ENCODE measurements at places on chromosomes 16 and 17. TPM values are rescaled to one million over a fixed set of nuclear protein-coding genes. Genes with fewer than 3 reads are reported as not detected.
A peak's percentile ranks its signal among the peaks of the same experiment; 100 is the strongest.

- H3K36me3 ChIP-seq = peaks cover 3% of the 10 kb centered on the region
- peaks cover 20% of the 10 kb centered on the region for H3K4me1 ChIP-seq
- no peak for DNase-seq
- H3K4me3 ChIP-seq = no peak overlapping the region
Measured at GRCh38 chr16:68247932-68248331, 2.8 kb downstream of the PLA2G15 start.

The CNOT1 gene
- 213 TPM for total RNA-seq

DNA sequence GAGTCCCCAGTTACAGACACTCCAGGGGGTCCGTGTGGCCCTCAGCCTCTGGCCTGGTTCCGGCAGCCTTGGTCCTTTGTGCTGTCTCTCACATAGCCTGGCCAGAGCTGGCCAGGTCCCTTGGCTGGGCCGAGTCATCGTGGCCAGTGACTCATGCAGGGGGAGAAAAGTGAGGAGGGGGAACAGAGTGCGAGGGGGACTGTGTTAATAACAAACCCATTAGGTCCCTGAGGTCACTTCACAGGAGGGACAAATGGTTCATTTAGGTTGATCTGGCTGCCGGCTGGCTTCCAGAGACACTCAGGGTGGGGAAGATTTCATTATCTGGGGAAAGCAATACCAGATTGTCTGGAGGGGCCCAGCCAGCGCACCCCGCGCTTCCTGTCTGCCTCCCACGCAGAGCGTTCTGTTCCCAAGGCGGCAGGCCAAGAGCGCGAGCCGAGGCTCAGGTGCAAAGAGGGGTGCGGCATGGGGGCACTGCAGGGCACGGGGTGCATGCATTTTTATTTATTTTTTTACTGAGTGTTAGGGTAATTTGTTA is 223.1 kb downstream of the SEC14L1 start:
- H3K4me3 ChIP-seq = peak overlapping the region; percentile 71
- no peaks in the 10 kb centered on the region for H3K36me3 ChIP-seq
- H3K4me1 ChIP-seq = peaks cover 31% of the 10 kb centered on the region
- DNase-seq = no peak

DNA sequence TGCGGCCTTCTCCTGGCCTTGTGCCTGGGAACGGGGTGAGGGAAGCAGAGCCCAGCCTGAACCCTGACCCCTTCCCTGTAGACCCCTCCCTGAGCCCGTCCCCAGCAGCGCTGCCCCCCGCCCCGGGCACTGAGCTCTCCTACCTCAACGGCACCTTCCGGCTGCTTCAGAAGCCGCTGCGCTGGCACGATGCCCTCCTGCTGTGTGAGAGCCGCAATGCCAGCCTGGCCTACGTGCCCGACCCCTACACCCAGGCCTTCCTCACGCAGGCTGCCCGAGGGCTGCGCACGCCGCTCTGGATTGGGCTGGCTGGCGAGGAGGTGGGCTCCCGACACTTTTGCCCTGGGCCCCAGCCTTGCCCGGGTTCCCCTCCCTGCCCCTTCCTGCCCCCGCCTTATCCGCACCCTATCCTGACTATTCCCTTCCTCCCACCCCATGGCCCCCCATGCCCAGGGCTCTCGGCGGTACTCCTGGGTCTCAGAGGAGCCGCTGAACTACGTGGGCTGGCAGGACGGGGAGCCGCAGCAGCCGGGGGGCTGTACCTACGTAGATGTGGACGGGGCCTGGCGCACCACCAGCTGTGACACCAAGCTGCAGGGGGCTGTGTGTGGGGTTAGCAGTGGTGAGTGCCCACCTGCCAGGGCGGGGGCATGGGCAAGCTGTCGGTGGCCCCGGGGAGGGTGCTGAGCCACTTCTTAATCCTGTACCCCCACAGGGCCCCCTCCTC is 62.1 kb downstream of the MRC2 start:
- DNase-seq = no peak
- H3K27ac ChIP-seq = no peak overlapping the region
- H3K4me3 ChIP-seq = no peak overlapping the region
- H3K27me3 ChIP-seq = peaks cover 7% of the 10 kb centered on the region
- H3K4me1 ChIP-seq = peaks cover 3% of the 10 kb centered on the region

GRCh38 chr17:56629531-56630075 is 36.1 kb downstream of the NOG start:
- no peak overlapping the region for H3K4me3 ChIP-seq
- no peak overlapping the region for H3K27ac ChIP-seq
- peaks cover 35% of the 10 kb centered on the region for H3K27me3 ChIP-seq
- no peaks in the 10 kb centered on the region for H3K4me1 ChIP-seq
- DNase-seq = no peak
- H3K36me3 ChIP-seq = no peaks in the 10 kb centered on the region

DNA sequence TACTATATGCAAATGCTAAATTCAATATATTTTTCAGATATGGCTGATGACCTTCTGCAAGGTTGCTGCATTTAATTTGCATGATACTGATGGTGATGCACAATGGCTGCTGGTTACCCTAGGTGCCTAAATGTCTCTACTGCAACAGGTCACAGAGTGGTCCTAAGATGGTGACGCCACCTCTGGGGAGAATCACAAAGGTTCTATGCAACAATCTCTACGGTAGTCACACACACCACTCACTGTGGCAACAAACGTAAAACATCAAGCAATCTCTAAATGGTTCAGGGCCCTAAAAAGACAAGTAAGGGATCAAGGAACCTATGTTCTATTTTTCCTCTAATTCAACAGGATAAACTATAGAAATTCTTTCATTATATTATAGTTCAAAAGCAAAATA is 293.3 kb downstream of the CEP112 start:
- no peak overlapping the region for H3K4me3 ChIP-seq
- H3K4me1 ChIP-seq = no peaks in the 10 kb centered on the region
- H3K27me3 ChIP-seq = no peaks in the 10 kb centered on the region
- no peak overlapping the region for H3K27ac ChIP-seq
- DNase-seq = no peak

- H3K27ac ChIP-seq = no peak overlapping the region
- H3K4me1 ChIP-seq = no peaks in the 10 kb centered on the region
- DNase-seq = no peak
- H3K27me3 ChIP-seq = no peaks in the 10 kb centered on the region
Measured at GRCh38 chr16:7566360-7566759, 233.7 kb downstream of the RBFOX1 start.

GRCh38 chr16:27985981-27986380 is 77.5 kb downstream of the GSG1L start:
- H3K4me1 ChIP-seq = no peaks in the 10 kb centered on the region
- H3K4me3 ChIP-seq = no peak overlapping the region
- no peaks in the 10 kb centered on the region for H3K36me3 ChIP-seq
- H3K27ac ChIP-seq = no peak overlapping the region

DNA sequence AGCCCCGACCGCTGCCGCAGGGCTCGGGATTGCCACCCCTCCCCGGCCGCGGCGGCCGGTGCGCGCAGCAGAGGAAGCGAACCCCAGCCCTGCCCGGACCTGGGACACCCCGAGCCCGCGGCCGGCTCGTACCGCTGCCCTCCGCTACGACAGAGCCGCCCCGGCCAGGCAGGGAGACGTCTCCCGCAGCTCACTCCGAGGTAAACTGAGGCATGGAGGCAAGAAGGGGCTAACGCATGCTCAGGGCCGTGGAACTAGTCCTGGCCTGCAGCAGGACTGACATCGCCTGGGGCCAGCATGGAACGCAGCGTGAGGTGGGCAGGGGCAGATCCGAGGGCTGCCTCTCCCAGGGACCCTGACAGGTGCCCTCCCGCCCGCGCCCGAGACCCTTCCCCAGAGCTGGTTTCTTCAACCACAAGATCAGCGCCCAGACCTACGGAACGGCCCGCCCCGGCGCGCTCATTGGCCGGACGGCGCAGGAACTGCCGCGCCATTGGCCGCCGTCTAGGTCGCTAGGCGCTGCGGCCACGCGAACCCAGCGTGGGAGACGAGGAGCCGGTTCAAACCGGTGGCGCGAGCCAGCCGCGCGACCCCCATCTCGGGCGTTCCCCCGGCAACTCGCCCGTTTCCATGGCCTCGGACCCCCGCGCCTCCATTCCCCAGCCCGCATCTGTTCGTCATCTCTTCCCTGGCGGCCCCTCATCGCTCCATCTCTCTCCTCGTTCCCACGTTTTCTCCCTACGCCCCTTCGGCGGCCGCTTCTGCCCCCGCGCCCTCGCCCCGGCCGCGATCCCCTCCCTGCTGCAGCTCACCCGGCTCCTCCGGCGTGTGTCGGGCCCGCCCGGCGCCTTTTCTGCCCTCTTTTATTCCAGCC is at the start of gene SLC43A2:
SLC43A2 (minus strand) TSS at position 853 of the 874 bp plus-strand sequence. CDS start 960 bp downstream, outside the sequence.
- H3K36me3 ChIP-seq = peaks cover 2% of the 10 kb centered on the region
- peak; percentile 65 for DNase-seq
- peaks cover 20% of the 10 kb centered on the region for H3K4me1 ChIP-seq

- H3K4me3 ChIP-seq = no peak overlapping the region
- no peak for DNase-seq
- H3K27me3 ChIP-seq = no peaks in the 10 kb centered on the region
- H3K27ac ChIP-seq = no peak overlapping the region
- H3K36me3 ChIP-seq = no peaks in the 10 kb centered on the region
Measured at GRCh38 chr17:9231449-9232154, 210.3 kb downstream of the NTN1 start.

DNA sequence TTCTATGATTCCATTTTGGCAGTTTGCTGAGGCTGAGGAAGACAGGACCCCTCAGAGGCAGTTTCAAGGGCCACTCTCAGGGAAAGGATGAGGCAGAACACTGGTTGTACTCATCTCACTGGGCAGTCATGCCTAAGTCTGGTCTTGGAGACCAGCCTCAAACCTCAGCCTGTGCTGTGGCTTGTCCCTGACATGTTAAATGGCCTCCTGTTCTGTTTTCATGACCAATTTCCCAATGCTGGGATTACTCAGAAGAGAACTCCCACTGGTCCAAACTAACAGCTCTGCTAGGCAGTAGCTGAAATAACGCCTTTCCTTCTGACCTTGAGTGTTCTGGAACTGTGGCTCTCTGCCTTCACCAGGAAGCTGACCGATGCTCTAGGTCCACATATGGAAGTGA is 8.4 kb upstream of the SPDYE4 start:
- no peaks in the 10 kb centered on the region for H3K4me1 ChIP-seq
- no peak overlapping the region for H3K27ac ChIP-seq
- H3K27me3 ChIP-seq = peaks cover 42% of the 10 kb centered on the region
- DNase-seq = no peak
- H3K36me3 ChIP-seq = peaks cover 7% of the 10 kb centered on the region

The TBC1D26 gene
- not detected for total RNA-seq

- no peak overlapping the region for H3K4me3 ChIP-seq
- no peaks in the 10 kb centered on the region for H3K4me1 ChIP-seq
- H3K27ac ChIP-seq = no peak overlapping the region
- H3K27me3 ChIP-seq = peaks cover 13% of the 10 kb centered on the region
- H3K36me3 ChIP-seq = no peaks in the 10 kb centered on the region
Measured at GRCh38 chr16:72221630-72222024, 49.7 kb upstream of the PMFBP1 start.

- H3K36me3 ChIP-seq = peaks cover 18% of the 10 kb centered on the region
- H3K4me3 ChIP-seq = no peak overlapping the region
- peaks cover 38% of the 10 kb centered on the region for H3K4me1 ChIP-seq
- DNase-seq = no peak
- no peaks in the 10 kb centered on the region for H3K27me3 ChIP-seq
- H3K27ac ChIP-seq = peak overlapping the region; percentile 98
Measured at GRCh38 chr17:4104506-4104905, 38.3 kb downstream of the ZZEF1 start.

GRCh38 chr17:74612046-74612445 is 11.5 kb downstream of the CD300E start:
- no peak overlapping the region for H3K4me3 ChIP-seq
- H3K27me3 ChIP-seq = peaks cover 41% of the 10 kb centered on the region
- no peak overlapping the region for H3K27ac ChIP-seq
- no peaks in the 10 kb centered on the region for H3K4me1 ChIP-seq
- DNase-seq = no peak
- peaks cover 2% of the 10 kb centered on the region for H3K36me3 ChIP-seq

The ITGAX gene
- total RNA-seq = 4.6 TPM

- no peak overlapping the region for H3K27ac ChIP-seq
- H3K27me3 ChIP-seq = no peaks in the 10 kb centered on the region
- no peak for DNase-seq
- no peak overlapping the region for H3K4me3 ChIP-seq
- peaks cover 3% of the 10 kb centered on the region for H3K4me1 ChIP-seq
Measured at GRCh38 chr16:23423496-23424049, 29.4 kb downstream of the COG7 start.

The CCL4L2 gene
- total RNA-seq = 1.6 TPM

GRCh38 chr16:52501746-52502145 is 45.2 kb downstream of the TOX3 start:
- no peaks in the 10 kb centered on the region for H3K36me3 ChIP-seq
- H3K27ac ChIP-seq = no peak overlapping the region
- H3K4me3 ChIP-seq = no peak overlapping the region
